ENCODE measurements at places on chromosomes 1 and 21.

DNA sequence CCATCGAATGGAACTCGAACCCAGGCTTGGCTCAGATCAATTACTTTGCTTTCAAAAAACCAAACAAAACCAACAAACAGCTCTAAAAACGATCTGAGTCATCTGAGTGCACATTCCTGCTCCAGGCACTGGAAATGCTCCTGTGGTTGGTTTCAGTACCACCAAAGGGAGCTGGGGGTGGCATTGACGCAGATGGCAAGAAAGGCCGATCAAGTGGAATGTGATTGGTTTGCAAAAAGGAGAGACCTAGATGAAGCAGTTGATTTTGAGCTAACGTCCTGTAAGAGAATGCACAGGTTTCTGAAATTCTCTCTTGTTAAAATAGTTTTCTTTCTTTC lies 39.5 kb downstream of the PIK3CD start:
- DNase-seq = no peak

DNA sequence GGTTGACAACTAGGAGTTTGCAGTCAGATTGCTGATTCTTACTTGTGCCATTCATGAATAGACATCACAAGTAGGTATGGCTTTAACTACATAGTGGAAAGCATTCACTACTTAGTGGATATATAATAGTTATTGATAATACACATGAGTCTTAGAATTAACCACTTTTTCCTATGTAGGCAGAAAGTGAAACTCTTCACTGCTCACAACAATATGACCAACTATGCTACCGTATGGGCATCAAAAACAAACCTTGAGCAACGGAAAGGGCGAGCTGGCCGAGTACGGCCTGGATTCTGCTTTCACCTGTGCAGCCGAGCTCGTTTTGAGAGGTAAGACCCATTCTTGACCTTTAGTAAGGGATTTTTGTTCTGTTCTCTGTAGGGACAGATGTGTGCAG lies 38.7 kb downstream of the DHX9 start:
- DNase-seq = no peak

DNA sequence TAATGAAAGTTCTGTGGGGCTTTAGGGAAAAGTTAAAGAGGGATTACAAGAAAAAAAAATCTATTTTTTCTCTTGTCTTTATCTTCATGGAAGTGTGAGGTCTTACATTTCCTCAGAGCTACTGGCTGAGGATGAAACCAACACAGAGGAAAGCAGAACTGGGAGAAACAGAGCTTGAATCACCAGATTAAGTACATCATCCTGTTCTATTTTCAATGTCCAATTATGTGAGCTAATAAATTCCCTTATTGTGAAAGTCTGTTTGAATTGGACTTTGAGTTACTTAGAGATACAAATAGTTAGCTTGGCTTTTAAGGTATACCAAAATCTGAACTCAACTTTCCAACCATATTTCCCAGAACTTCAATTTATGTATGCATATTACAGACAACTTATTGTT lies 69.2 kb downstream of the LPGAT1 start:
- no peak for DNase-seq

DNA sequence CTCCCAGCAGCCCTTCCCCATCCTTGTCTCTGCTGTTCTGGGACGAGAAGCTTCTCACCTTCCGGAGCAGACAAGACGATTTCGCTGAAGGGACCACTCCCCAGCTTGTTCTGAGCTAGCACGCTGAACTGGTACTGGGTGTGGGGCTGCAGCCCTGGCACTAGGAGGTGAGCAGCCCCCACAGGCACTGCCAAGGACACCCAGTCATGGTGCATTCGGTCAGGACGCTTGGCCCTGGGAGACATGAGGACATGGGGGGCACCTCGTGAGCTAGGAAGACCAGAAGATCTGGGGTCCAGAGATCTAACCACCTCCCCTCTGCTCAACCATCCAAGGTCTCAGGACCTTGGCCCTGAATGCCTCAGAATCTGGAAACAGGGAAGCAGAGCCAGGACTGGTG lies 5.3 kb upstream of the TAGLN2 start:
- DNase-seq = no peak

DNA sequence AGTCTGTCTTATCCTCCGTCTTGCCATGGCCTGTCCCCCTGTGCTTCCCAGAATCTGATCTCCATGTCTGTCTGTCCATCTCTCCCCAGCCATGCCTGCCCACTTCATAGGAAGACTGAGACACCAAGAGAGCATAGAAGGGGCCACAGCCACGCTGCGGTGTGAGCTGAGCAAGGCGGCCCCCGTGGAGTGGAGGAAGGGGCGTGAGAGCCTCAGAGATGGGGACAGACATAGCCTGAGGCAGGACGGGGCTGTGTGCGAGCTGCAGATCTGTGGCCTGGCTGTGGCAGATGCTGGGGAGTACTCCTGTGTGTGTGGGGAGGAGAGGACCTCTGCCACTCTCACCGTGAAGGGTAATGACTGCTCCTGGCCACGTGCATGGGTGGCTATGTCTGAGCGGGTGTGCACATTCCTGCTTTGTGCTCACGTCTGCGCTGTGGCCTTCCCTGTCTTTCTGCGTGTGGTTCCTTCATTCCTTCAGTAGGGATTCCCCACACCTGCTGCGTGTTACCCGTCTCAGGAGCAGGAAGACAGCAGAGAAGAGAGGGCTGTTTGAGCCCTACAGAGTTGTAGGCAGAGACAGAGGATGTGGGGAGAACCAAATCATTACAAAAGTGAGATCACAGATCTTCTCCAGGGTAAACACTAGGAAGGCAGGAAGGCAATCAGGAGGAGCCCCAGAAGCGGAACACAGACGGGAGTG lies 80.8 kb downstream of the OBSCN start:
- no peak for DNase-seq

DNA sequence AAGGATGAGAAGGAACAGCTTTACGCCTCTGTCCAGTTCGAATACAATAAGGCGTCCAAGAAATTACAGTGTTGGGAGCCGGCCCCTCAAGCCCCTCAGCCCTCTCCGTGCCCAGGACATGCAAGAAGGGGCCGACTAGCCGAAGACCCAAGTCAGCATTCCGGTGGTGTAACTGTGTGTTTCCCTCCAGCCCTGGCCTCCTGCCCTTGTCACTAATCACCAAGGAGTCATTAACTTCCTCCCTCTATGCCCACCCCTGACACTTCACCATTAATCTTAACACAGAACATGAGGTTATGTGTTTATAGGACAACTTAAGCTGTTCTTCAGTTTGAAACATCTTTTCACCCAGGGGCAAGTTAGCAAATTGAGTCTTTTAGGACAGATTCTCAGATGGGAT lies 16.4 kb upstream of the C4BPB start:
- no peak for DNase-seq

DNA sequence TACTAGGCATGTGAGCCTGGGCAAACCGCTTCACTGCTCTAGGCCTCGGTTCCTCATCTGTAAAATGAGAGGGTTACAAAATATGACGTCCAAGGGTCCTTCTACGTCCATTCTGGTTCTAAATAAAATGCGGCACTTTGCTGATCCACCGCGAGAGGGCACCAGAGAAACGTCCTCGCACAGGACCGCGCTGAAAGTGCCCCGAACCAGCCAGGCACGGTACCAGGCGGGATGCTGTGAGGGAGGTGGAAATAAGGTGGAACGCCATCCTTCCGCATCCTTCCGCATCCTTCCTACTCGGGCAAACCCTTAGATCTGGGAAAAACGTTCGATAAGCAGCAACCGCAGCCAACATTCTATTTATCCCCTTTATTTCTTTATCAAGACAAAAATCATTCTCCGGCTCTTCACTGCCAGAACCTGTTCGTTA lies 60.3 kb upstream of the KRTAP19-8 start:
- DNase-seq = peak; percentile 68

DNA sequence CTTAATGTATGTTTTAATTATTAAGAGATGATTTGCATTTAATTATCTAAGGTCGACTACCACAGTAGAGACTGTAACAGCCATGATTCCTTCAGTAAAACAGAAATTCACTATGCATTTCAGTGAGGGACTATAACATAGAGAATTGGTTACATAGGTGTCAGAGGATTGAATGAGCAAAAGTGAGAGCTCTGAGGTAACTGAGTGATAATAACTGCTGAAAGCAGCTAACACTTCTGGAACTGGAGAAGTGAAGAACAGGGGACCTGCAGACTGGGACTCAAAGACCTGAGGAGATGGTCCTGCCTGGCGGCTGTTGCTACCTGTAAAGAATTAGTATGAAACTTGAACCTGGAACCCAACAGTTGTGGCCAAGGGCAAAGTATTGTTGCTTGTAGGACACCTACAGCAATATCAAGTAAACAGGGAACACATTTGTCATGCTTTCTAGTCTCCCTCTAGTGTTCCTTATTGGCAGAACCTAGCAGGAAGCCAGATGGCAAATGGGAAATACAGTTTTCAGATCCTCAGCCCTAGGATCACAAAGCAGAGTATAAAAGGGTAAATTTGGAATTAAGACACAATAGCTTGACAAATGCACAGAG lies 110.6 kb downstream of the HS2ST1 start:
- no peak for DNase-seq

- no peak for DNase-seq
Observed at GRCh38 chr1:62269851-62270495, 49.3 kb downstream of the KANK4 start.

DNA sequence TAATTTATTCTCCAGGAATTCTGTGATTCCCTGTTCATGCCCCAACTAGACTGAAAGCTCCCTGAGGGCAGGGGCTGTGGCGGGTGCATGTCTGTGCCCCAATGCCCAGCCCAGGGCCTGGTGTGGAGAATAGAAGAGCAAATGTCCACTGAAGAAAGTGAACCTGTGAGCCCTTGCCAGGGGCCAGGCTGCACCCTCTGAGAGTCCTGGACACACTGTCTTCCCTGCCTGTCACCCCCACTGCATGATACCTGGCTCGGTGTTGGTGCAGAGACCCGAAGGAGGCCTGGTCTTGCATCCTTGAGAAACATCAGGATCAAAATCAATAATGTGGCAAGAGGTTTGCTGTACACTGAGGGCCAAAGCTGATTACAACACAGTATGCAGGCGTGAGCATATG lies 69.8 kb upstream of the RUNX3 start:
- DNase-seq = no peak

DNA sequence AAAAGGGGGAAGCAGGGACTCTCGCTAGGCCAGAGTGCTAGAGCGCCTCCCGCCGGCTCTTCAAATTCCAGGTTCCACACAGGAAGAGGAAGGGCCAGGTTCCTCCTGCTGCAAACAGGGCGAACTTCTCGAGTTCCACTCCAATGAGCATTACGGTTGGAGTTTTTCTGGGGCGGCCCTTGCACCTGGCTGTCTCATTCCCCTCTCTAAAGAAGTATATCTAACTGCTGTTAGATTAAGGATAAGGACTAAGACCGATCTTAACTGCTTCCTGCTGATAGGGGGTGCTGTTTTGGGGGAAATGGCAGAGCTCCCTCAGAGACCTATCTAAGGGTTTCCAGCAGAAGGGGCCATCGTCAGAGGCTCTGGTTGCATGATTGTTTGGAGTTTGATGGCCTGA lies 138.0 kb downstream of the RABGAP1L start:
- no peak for DNase-seq

GRCh38 chr1:2480986-2481364 lies 4.9 kb downstream of the PLCH2 start:
- no peak for DNase-seq

- no peak for DNase-seq
Observed at GRCh38 chr1:166017395-166017794, 149.4 kb downstream of the FAM78B start.

- no peak for DNase-seq
Observed at GRCh38 chr1:110224240-110224995, 14.3 kb downstream of the KCNC4 start.

DNA sequence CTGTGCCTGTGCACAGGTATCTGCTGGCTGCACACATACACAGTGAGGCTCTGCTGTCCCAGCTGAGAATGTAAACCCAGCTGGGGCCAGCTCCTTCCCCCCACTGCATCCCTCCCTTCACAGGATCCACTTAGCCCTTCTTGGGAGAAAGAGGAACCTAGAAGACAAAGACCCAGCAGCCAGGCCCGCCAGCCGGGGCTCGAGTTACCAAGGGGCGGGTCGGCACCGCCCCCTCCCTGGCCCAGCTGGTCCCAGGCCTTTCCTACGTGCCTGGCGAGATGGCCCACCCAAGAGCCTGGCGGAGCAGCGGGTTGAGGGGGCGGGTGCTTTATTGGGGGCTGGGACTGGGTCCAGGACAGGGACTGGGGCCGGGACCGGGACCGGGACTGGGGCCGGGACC lies 2.1 kb downstream of the SH3BGRL3 start:
- no peak for DNase-seq

- DNase-seq = no peak
Observed at GRCh38 chr1:67789551-67789950, 43.7 kb downstream of the GNG12 start.

DNA sequence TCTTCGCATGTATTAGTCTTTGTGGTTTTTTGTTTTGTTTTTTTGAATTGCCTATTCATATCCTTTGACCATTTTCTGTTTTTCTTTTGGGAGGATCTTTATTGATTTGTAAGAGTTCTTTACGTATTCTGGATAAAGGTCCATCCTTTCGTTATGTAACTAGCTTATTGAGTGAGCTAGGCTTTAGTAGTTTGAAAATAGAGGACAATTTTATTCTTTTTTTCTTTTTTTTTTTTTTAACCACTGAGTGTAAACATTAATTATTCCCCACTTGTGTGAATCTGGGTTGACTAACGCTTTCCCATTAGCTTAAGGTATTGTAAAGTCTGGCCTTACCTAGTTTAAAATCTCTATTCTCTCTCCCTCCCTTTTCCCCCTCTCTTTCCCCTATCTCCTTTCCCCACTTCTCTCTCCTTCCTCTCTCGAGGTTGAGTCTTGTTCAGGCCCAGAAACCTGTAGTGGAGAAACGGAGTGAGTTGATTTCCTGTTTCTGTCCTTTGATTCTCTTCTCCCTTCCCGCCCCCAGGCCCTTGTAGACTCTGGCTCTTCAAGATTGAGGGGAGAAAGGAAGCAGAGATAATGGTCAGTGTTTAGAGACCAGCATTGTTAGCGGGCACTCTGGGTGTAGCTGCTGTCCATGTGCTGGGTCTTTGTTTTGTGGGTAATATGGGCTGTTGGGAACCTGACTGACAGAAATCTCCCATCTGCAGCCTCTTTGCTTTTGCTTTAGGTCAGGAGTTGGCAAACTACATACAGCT lies 1.5 kb downstream of the MORC3 start:
- DNase-seq = no peak

DNA sequence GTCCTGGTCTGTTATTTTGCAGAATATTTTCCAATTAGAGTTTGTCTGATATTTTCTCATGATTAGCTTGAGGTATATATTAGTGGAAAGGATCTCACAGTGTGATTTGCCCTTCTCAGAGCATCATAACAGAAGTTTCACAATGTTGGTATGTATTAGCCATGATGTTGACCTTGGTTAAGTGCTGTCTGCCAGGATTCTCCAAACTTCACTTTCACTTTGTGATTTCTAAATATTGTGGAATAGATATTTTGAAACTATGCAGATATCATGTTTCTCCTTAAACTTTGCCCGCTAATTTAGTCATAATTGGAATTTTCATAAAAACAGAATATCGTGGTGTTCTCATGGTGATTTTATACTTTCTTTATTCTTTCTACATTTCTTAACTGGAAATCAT lies 98.0 kb upstream of the DEPDC1 start:
- no peak for DNase-seq

All from activated CD4-positive, alpha-beta T cell treated with anti-CD3 and anti-CD28 coated beads for 24 hours (primary cell).